ENCODE measurements at places on chromosomes 11 and 22.

- no peak for DNase-seq
Measured at GRCh38 chr11:114664641-114665040, 13.7 kb upstream of the NXPE2 start.

DNA sequence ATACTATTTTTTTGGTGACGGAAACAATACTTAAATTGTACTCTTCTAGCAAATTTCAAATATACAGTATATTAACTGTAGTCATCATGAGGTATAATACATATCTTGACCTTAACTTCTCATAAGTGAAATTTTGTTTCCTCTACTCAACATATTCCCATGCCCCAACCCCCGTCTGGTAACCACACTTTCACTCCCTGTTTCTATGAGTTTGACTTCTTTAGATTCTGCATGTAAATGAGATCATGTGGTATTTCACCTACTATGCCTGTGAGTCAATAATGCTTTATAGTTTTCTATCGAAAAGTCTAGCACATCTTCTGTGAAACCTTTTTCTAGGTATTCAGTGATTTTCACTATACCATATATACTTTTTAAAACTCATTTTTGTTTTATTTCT, 663.2 kb downstream of the CNTN5 start:
- DNase-seq, result no peak

GRCh38 chr11:89381094-89381493, 110.1 kb downstream of the NOX4 start:
- no peak for DNase-seq

GRCh38 chr11:12111549-12112520, 1.4 kb downstream of the MICAL2 start:
- DNase-seq, result no peak

DNA sequence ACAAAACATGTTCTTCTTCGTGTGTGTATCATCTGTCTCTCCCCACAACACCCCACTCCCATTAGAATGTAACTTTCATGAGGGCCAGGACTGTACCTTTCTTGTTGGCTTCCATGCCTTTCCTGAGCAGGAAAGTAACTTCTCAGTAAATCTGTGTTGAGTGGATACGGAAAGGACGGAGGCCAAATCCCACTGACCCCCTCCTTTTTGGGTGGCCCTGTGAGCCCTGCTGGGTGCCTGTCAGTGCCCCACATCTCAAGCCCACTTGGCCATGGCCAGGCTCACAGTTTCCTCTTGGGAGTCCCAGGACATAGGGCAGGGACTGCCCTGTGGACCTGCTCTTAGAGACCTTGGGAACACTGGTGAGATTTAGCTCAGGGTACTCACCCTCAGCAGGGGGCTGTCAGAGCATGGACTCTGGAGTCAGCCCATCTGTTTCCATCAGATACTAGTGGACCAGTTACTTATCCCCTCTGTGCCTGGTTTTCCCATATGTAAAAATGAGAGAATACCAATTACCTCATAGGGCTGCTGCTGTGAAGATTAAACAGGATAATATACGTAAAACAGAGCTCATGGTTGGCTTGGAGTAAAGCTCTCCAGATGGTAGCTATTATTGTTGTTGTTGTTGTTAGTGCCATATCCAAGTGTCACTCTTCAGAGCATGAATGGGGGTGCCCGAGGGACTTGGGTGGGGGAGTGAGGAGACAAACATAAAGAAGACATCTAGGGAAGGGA, 1.0 kb upstream of the C11orf96 start:
- no peak for DNase-seq

GRCh38 chr22:43253839-43254238, 66.9 kb upstream of the TTLL12 start:
- no peak for DNase-seq

- DNase-seq, result no peak
Measured at GRCh38 chr11:134815404-134815803, 403.4 kb upstream of the B3GAT1 start.

- no peak for DNase-seq
Measured at GRCh38 chr11:86755146-86755545, 45.2 kb upstream of the PRSS23 start.

- no peak for DNase-seq
Measured at GRCh38 chr22:33519071-33519973, 401.0 kb downstream of the LARGE1 start.

DNA sequence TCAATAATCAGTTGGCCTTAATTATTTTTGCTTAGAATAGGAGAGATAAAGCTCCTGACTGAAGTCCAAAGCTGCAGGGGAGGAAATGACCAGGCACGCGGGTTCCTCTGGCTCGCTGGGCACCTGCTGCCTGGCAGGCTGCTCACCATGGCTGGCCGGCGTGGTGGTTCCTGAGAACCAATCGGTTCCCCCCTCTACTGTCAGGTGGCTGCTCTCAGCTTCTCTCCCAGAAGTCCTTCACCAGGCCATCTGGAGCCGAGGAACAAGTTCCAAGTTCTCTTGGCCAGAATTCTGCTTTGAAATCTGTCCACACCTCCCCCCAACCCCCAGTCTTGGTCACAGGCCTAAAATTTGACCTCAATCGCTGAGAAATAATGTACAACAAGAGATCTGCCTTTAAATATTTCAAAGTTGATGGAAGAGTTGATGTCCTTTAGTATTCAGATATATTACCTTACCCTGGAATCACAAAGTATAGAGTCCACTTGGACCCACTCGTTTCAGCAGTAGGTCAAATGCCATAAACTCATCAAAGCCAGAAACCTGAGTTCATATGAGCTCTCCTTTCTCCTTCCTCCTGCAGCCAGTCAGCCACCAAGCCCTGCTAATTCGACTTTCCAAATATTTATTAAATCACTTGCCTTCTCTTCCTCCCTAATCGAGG, 25.2 kb downstream of the EXPH5 start:
- DNase-seq, result no peak

GRCh38 chr22:47071807-47072641, 309.6 kb downstream of the TBC1D22A start:
- DNase-seq, result no peak

- DNase-seq, result no peak
Measured at GRCh38 chr11:11567936-11568650, 53.7 kb downstream of the GALNT18 start.

DNA sequence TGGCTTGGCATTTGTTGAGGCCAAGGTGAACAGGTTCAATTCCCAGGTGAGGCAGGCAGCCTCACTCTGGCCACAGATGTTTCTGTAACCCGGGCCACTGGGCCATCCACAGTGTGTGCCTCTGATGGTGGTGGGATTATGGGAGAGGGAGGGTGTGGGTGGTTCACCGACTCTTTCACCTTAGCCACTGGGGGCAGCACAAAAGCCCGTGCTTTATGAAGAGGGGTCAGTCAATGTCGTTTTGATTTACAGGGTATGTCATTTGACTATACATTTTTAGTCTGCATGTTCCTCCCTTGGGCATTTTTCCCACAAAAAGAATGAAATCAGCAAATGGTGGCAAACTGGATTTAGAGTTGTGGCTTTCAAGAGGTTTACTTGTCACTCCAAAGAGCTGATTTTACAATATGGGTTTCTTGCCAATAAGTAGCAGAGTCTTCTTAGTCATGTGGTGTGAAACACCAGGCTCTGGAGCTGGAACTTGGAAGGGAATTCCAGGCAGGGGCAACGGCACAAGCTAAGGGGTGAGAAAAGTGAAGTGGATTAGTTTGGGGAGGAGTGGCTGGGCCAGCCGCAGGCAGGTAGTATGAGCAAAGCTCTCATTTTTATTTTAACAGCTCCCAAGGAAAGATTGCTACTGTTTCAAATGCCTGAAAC, 217.8 kb upstream of the ZBED5 start:
- no peak for DNase-seq

DNA sequence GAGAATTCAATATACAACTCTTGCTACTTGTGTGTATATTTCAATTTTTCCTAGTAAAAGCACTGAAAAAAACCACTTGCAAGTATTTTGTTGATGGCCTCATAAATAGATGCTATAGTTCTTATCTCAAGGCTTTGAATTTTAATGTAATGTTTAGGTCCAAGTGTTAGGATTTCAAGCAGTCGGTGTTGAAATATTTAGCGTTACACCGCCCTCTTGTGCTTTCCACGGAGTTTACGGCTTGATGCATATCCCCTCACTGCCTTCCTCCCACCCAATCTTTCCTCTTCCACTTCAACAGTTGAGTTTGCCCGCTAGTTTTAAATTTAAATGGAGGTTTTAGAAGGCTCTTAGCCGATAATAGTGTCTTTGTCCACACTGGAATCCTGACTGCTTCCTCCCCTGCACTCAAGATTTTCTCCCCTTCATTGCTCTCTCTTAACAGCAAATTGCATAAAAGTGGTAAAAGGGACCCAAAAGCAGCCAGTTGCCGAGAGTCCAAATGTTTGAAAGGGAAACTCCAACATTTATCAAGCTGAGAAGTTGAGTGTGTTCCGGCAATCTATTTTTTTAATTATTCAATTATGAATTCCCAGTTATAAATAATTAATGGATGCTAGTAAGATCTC, 25.9 kb upstream of the HTATIP2 start:
- no peak for DNase-seq

DNA sequence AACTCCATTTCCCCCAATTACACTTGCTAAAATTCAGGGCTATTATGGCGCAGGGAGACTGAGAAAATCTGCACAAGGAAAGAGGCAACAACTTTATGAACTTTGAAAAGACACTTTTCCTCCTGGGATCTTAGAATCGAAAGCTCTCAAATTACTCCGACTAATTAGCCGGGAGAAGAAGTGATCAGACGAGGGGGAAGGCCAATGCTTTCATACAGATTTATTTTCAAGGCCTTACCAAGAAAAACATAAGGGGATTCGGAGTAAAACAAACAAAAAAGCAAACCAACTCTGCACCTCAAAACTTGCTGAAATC, 1.6 kb downstream of the PAX6 start:
- no peak for DNase-seq

- peak; percentile 92 for DNase-seq
Measured at GRCh38 chr11:93741094-93741881, at the start of the genes C11orf54 and TAF1D. C11orf54 (plus strand) TSS chr11:93741672; CDS start chr11:93747394, 5,722 bp downstream. TAF1D (minus strand) TSS chr11:93741495; CDS start chr11:93739304, 2,191 bp downstream.

DNA sequence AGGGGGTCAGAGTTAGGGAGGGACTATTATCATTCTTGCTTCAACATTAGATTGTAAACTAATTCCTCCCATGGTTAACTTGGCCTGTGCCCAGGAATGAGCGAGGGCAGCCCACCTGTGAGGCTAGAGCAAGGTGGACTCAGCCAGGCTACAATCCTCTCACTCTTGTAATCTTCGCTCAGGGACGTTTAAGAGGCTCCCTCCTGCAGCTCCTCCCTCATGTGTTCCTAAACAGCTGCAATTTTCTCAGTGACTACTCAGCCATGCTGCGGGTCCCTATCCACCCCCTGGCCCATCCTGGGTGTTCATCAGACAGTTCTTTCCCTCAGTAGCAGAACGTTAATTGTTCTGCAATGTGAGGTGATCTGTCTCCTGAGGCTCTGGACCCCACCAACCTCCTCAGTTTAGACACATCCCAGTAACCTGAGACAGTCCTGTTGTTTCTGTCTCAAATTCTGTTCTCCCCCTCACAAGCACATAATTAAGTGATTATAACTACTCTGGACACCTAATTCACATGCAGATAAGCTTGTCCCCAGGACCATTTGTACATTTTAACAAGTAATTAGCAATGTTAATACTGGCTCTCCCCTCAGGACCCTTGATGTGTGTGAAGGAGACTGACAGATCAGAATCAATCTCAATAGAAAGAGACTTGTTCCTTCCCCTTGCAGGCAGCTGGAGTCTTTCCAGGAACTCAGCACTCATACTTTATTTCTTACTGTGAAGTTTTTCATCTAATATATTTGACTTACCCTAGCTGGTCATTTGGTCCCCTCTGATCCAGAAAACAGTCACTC, 337.2 kb upstream of the B3GAT1 start:
- no peak for DNase-seq

- DNase-seq, result no peak
Measured at GRCh38 chr11:76648061-76648460, 22.5 kb downstream of the LRRC32 start.

DNA sequence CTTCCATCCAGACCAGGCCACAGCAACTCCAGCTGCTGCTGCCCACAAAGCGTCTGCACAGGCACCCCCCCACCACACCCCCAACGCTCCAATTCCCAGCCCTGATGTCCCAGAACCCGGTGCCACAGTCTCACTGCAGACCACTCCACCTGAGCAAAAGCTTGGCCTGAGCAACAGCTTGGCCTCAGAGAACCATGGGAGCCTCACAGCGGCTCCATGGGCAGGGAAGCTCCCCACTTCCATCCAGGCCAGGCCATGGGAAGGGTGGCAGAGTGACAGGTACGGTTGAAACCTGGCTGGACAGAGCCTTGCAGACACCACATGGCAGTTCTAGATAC, 13.2 kb downstream of the PLXNB2 start:
- no peak for DNase-seq

DNA sequence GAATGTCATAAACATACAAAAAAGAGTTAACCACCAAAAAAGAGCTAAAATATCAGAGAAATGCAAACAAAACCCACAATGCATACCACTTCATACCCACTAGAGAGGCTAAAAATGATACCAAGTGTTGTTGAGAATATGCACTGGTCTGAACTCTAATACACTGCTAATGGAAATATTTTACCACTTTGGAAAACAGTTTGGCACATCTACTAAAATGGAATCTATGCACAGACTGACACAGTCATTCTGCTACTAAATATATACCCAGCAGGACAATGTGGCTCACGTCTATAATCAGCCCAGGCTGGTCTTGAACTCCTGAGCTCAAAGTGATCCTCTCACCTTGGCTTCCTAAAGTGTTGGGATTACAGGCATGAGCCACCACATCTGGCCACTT, 18.0 kb downstream of the MAPK1 start:
- DNase-seq, result no peak

GRCh38 chr11:72478669-72479068, 44.3 kb upstream of the CLPB start:
- DNase-seq, result no peak

- DNase-seq, result no peak
Measured at GRCh38 chr11:65246506-65246905, 15.3 kb upstream of the POLA2 start.

DNA sequence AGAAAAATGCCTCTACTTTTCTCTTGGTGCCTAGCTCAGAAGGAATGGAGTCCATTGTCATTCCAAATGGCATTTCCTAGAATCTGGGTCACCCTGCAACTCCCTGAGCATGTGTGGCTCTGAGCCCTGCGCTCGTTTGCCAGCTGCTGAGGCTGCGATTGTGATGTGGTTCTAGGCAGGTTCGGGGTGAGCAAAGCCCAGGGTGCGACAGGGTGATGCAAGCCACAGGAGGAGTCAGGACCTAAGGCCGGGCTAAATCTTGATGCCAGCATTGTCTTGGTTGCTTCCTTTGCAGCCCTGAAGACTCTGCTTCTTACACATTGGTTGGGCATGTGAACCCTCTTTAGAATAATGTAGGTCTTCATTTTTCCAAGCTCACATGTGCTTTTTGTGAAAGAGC, 131.0 kb downstream of the MORC2 start:
- no peak for DNase-seq

DNA sequence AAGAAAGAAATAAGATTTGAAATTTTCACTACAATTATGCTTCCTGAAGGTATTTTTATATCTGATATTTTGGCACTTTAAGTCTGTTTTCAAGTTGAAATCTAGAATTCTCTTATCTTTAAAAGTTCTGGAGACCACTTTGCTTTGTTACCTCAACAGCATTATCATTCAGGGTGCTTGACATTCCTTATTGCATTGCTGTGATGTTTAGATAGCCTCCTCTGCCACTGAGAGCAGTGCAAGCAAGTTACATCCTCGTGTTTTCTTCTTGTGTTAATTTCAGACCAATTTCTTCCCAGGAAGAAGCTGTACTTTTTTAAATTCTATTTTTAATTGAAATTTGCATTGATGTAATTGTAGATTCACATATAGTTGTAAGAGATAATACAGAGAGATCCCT, 333.9 kb upstream of the KIRREL3 start:
- DNase-seq, result no peak
